ENCODE measurements at places on chromosomes 2 and 18. TPM values are rescaled to one million over a fixed set of nuclear protein-coding genes. Genes with fewer than 3 reads are reported as not detected.

The LOXL3 gene
- total RNA-seq, result 0.60 TPM

The SIX2 gene
- not detected for total RNA-seq

The PCARE gene
- total RNA-seq, result not detected

The SPOPL gene
- 8.9 TPM for total RNA-seq

The RAD51AP2 gene
- not detected for total RNA-seq

Data from activated CD8-positive, alpha-beta T cell treated with anti-CD3 and anti-CD28 coated beads for 36 hours (primary cell).